ENCODE measurements at places on chromosomes 2 and 18.

GRCh38 chr2:6053743-6054142 is 361.6 kb downstream of the SOX11 start:
- no peak for DNase-seq

DNA sequence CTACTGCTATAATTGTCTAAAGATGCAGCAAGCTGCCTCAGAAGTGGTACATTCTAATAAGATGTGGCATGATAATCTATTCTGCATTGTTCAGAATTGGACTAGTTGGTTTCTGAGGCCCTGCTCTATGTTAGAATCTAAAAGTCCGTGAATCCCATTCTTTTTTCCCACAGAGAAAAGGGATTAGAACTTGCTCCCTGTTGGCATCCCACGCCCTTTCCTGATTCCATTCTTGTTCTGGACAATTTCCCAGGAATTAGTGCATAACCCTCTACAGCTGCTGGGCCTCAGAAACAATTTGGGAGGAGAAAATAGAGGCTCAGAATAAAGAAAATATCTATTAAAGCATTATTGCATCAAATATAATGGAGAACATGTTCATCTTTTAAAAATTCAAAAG is 282.7 kb downstream of the NRXN1 start:
- no peak for DNase-seq

GRCh38 chr18:60024857-60025256 is 125.1 kb downstream of the PMAIP1 start:
- no peak for DNase-seq

DNA sequence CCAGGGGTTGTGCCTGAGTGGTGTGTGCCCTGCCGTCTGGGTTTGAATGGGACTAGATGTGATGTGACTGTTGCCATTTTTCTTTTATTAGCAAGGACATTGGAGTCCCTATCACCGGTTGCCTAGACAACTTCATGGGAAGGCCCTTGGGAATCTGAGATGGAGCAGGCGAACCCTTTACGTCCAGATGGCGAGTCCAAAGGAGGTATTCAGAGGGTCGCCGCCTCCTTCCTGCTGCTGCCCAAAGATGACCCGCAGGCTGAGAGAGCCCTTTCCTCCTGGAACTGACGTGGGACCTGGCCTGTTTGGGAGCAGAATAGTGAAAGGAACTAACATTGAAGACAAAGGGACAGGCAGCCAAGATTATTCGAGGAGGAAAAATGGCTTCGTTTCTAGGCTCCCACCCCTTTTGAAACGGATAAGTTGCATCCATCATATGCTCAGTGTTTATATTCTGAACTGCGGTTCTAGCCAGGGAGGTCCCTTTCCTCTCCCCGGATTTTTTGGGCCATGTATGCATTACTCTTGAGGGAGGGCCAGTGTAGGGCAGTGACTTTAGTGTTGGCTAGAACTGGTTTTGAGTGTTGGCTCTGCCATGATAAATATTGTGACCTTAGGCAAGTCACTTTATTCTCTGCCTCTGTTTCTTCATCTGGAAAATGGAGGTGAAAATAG is 673 bp downstream of the CENPO start:
- DNase-seq, result no peak

GRCh38 chr2:127101756-127102477 is 5.0 kb downstream of the BIN1 start:
- no peak for DNase-seq

DNA sequence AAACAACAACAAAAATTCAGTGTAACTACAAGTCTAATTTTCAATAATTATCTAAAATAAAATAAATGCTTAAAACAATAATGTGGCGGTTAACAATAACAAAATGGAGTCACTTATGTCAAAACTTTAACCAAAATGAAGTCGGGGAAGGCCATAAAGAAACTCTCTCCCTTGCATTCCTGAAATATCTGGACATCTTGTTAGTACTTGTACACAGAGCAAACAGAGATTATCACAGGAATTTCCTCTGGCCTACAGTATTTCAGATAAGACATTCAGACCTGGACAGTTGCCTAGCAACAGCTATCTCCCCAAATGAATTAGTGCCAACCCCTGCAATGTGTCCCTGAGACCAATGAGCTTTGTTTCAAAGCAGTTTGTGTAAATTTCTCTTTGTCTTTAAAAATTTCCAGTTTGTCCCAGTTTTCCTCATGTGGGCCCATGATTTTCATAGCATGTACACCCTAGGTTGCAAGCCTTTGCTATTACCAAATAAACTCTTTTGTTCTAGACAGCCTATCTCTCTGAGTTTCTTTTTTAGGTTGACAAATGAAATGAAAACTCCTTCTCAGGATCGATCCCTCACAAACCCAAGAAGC is 68.6 kb downstream of the EXOC6B start:
- no peak for DNase-seq

DNA sequence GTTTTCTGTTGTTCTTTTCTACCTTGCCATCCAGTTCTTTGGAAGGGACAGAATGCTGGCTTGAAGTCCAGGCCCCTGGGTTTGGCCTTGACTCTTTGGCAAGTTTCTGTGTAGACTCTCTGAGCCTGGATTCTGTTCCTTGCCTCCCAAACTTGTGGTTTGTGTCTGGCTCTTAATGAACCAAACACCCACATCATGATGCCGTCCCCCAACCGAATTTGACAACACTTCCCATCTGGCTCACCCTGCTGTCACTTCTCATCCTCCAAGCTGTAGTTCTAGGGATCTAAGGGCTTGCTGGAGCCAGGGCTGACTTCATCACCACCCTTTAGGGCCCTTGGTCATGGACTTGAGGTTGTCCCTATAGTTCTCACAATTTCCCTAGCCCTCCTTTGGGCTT is 68.9 kb upstream of the CELF4 start:
- no peak for DNase-seq

GRCh38 chr2:161096336-161096735 is 63.9 kb upstream of the TANK start:
- no peak for DNase-seq

- no peak for DNase-seq
Observed at GRCh38 chr2:205435970-205436369, 246.3 kb upstream of the NRP2 start.

DNA sequence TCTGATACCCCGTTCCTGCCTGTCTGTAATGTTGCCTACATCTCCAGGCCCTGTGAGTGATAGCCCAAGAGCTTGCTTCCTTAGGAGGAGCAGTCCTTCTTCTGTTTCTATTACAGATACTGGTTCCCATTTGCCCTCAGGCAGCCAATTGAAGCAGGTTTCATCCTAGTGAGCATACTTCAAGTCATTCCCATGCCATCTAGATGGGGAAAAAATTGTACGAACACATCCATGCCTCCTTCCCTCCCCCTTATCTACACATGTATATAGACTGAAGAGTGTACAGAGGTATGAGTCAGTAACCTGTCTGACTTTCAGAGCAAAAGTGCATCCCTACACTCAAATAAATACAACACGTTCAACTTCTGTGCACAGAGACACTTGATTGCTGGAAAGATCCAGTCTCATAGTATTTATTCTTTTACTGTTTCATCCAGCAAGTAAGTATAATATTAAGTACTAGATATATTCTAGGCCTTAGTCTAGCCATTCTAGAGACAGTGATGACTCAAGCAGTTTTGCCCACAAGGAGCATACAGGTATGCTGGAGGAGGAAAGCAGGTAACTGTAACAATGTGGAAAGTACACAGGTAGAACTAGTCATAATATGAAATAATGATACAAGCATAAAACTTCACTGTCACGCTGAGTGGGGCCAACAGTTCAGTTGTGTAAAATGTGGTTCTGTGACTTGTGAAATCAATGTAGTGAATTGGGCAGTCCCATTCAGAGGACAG is 153.4 kb downstream of the MGAT5 start:
- no peak for DNase-seq

DNA sequence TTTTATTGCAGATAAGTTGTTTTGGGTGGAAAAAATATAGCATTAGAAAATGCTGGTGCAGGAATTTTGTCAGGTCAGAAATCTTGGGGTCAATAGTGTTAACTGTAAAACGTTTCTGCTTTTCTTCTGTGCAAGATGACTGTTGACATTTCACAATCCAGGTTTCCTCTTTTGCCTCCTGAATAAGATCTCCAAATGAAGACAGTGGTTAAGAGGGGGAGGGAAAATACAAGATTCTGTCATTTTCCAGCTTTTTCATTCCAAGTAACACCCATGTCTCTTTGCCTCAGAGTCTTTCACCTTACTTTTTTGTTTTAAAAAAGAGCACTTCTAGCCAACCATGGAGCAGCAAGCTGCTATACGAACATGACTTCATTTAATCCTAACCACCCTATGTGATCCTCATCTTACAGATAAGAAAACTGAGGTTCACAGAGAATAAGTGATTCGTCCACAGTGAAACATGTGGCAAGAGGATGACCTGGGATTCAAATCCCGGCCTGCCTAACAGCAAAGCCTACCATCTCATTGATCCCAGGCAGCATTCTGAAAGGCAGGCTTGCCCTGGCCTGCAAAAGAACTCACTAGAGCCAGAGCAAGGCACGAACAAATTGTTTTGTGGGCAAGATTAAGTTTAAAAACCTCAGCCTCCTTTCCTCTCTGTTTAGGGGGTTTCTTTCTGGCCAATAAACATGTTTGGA is 3.0 kb downstream of the PLEK start:
- DNase-seq, result no peak
